ENCODE measurements at places on chromosomes 13 and 19. TPM values are rescaled to one million over a fixed set of nuclear protein-coding genes. Genes with fewer than 3 reads are reported as not detected.

GARIN5A gene
- 0.19 TPM for total RNA-seq

NLRP7 gene
- total RNA-seq: not detected

FGF9 gene
- not detected for total RNA-seq

NALCN gene
- 7.3 TPM for total RNA-seq

KLK12 gene
- total RNA-seq: not detected

RPL21 gene
- total RNA-seq: 693 TPM

ZNF563 gene
- 2.1 TPM for total RNA-seq

GIPR gene
- 0.09 TPM for total RNA-seq

SERTAD1 gene
- 23.8 TPM for total RNA-seq

ERFL gene
- total RNA-seq: under 0.01 TPM

MBD3L2 gene
- not detected for total RNA-seq

C5AR1 gene
- not detected for total RNA-seq
